ENCODE measurements at places on chromosomes 1 and 21. TPM values are rescaled to one million over a fixed set of nuclear protein-coding genes. Genes with fewer than 3 reads are reported as not detected.

- H3K4me3 ChIP-seq = no peak overlapping the region
- H3K36me3 ChIP-seq = peaks cover 18% of the 10 kb centered on the region
- no peaks in the 10 kb centered on the region for H3K27me3 ChIP-seq
- no peak overlapping the region for H3K27ac ChIP-seq
- H3K4me1 ChIP-seq = peaks cover 2% of the 10 kb centered on the region
Observed at GRCh38 chr1:53076165-53076564, 14.2 kb downstream of the PODN start.

DNA sequence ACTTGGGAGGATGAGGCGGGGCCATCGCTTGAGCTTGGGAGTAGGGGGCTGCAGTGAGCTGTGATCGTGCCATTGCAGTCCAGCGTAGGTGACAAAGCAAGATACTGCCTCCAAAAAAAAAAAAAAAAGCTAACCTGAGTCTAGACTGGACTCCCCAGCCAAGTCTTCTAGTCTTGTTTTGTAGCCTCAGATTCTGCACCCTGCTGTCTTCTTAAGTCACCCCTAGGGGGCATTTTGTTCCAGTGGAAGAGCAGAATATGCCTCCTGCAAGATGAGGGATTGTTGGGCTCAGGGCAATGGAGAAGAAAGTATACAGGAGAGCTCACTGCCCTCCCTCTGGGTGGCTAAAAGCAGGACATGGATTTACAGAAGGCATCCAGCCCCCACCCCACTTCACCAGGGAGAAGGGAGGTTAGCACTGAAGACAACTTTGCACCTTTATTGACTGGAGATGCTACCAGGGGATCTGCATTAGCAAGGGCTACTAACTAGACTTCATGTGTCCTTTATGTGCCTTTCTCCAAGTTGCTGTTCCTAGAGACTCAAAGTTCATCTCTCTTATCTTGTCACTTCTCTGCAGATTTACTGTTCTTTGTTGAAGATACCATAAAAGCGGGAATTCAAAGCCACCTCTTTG lies 15.3 kb upstream of the RNF187 start:
- H3K4me3 ChIP-seq = no peak overlapping the region
- 0 out of 2 replicates have a peak, but pooled peaks cover 1% of the 10 kb centered on the region for H3K4me1 ChIP-seq
- DNase-seq = peak; percentile 44

DNA sequence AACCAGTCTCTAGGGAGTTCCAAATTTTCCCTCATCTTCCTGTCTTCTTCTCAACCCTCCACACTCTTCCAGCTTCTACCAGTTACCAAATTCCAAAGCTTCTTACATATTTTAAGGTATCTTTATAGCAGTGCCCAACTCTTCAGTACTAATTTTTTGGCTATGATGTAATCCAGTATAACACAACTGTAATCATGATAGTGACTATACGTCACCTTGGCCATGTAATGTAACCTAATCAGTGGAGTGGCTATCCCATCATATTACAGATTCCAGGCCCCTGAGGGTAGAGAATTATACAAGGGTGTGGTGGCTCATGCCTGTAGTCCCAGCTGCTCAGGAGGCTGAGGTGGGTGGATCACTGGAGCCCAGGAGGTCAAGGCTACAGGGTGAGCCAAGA lies 143.2 kb downstream of the CLEC20A start:
- peaks cover 3% of the 10 kb centered on the region for H3K4me1 ChIP-seq
- no peak for DNase-seq
- no peaks in the 10 kb centered on the region for H3K36me3 ChIP-seq
- H3K27ac ChIP-seq = no peak overlapping the region
- H3K4me3 ChIP-seq = no peak overlapping the region

DNA sequence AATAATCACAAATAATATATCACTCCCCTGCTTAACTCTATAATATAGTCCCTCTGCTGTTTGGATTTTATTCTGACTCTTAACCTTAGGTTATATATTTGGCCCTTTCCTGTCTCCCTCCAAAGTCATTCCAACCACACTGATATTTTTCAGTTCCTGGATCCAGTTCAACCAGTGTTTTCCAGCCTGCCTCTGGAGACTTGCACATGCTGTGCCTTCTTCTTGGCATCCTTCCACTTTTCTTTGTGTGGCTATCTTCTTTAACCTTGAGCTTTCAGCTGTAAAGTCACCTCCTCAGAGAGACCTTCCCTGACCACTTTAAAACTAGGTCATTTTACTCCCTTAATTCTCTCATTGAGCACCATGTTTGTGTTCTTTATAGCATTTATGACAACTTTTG lies 19.4 kb downstream of the CERS2 start:
- no peaks in the 10 kb centered on the region for H3K4me1 ChIP-seq
- peaks cover 45% of the 10 kb centered on the region for H3K36me3 ChIP-seq
- no peak overlapping the region for H3K27ac ChIP-seq
- H3K4me3 ChIP-seq = no peak overlapping the region
- H3K27me3 ChIP-seq = no peaks in the 10 kb centered on the region

DNA sequence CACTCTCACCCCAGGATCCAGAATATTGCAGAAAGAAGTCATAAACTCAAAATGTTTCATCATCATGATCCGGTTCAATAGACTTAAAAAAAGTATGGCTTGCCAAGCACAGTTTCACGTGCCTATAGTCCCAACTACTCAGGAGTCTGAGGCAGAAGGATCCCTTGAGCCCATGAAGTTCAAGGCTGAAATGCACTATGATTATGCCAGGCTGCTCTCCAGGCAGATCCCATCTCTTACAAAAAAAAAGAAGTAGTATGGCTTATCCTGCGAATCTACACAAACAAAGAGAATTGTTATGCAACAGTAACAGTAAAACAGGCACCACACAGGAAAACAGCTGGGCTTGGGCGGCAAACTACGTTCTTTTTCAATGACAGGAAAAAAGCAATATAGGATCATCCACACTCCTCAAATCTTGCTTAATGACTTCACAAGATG lies 76.2 kb downstream of the EIF4G3 start:
- H3K4me1 ChIP-seq = no peaks in the 10 kb centered on the region
- no peak overlapping the region for H3K27ac ChIP-seq
- H3K36me3 ChIP-seq = peaks cover 7% of the 10 kb centered on the region
- no peak for DNase-seq
- H3K4me3 ChIP-seq = no peak overlapping the region

- DNase-seq = peak; percentile 24
- H3K4me1 ChIP-seq = peaks cover 4% of the 10 kb centered on the region
- H3K4me3 ChIP-seq = peak overlapping the region; percentile 30
- H3K27ac ChIP-seq = no peak overlapping the region
Observed at GRCh38 chr1:100539836-100540536, 2.0 kb downstream of the GPR88 start.

GRCh38 chr1:69987881-69988280 lies 217.5 kb downstream of the LRRC40 start:
- H3K27me3 ChIP-seq = no peaks in the 10 kb centered on the region
- H3K27ac ChIP-seq = no peak overlapping the region
- no peak overlapping the region for H3K4me3 ChIP-seq
- H3K4me1 ChIP-seq = no peaks in the 10 kb centered on the region
- no peak for DNase-seq

DNA sequence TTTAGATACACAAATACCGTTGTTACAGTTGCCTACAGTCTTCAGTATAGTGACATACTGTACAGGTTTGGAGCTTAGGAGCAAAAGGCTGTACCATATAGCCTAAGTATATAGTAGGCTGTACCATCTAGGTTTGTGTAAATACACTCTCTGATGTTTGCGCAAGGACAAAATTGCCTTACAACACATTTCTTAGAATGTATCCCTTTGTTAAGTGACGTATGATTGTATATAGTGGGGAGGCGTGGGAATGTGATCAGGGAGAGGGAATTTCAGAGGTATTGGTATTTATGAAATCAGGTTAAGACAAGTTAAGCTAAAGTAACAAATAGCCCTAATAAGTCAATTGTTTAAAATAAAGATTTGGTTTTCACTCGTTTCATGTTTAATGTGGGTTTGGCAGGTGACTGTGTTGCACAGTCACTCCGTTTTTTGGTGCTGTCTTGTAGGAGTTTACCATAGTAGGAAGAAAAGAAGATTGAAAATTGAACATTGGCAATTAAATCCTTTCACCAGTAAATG lies 2.7 kb downstream of the GORAB start:
- H3K36me3 ChIP-seq = peaks cover 4% of the 10 kb centered on the region
- no peak overlapping the region for H3K4me3 ChIP-seq
- H3K27ac ChIP-seq = no peak overlapping the region
- H3K4me1 ChIP-seq = peaks cover 2% of the 10 kb centered on the region
- no peaks in the 10 kb centered on the region for H3K27me3 ChIP-seq
- DNase-seq = no peak

- H3K4me1 ChIP-seq = peaks cover 4% of the 10 kb centered on the region
- H3K4me3 ChIP-seq = no peak overlapping the region
- no peak for DNase-seq
- no peak overlapping the region for H3K27ac ChIP-seq
Observed at GRCh38 chr1:150409504-150410362, 45.8 kb downstream of the RPRD2 start.

GRCh38 chr1:66938613-66939012 lies 13.8 kb downstream of the MIER1 start:
- peaks cover 9% of the 10 kb centered on the region for H3K4me1 ChIP-seq
- H3K4me3 ChIP-seq = no peak overlapping the region
- H3K27ac ChIP-seq = no peak overlapping the region
- no peaks in the 10 kb centered on the region for H3K27me3 ChIP-seq
- DNase-seq = peak; percentile 45

DNA sequence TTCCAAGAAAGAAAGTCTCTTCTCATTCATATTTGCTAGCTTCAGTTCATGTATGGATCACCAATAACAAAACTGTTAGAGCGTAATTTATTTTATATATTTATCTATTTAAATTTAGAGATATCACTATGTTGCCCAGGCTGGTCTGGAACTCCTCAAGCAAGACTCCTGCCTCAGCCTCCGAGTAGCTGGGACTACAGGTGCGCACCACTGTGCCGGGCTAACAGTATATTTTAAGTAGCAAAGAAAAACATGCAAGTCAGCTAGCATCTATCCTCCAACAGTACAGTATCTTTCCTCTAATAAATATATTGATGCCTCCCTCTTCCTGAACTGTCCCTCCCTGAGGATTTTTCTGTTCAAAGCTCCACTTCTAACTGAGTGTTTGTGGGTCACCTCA lies 21.5 kb downstream of the INPP5B start:
- no peak overlapping the region for H3K4me3 ChIP-seq
- H3K4me1 ChIP-seq = no peaks in the 10 kb centered on the region
- no peak for DNase-seq
- peaks cover 19% of the 10 kb centered on the region for H3K36me3 ChIP-seq
- H3K27me3 ChIP-seq = no peaks in the 10 kb centered on the region

DNA sequence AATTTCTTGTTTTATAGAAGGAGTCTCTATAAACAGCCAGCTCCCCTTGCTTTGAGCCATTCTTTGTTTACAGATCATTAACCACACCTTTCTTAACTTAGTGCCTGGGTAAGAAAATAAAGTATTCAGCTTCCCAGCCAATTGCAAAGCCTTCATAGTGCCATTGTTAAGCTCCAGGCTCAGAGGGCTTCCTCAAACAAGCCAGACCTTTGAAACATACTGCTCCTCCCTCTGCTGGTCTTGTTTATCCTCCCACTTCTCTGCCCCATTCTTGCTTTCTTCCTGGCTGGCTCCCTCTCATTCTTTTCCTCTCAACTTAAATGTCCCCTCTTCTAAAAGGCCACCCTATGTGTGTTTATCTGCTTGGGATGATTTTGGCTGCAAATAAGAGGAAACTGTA lies 319.4 kb upstream of the ST6GALNAC5 start:
- H3K36me3 ChIP-seq = no peaks in the 10 kb centered on the region
- H3K27me3 ChIP-seq = no peaks in the 10 kb centered on the region
- DNase-seq = no peak
- H3K27ac ChIP-seq = no peak overlapping the region
- no peak overlapping the region for H3K4me3 ChIP-seq

- no peaks in the 10 kb centered on the region for H3K36me3 ChIP-seq
- H3K27ac ChIP-seq = no peak overlapping the region
- no peak overlapping the region for H3K4me3 ChIP-seq
- no peaks in the 10 kb centered on the region for H3K27me3 ChIP-seq
- peaks cover 7% of the 10 kb centered on the region for H3K4me1 ChIP-seq
- peak; percentile 88 for DNase-seq
Observed at GRCh38 chr1:243748706-243749283, 101.2 kb downstream of the AKT3 start.

DNA sequence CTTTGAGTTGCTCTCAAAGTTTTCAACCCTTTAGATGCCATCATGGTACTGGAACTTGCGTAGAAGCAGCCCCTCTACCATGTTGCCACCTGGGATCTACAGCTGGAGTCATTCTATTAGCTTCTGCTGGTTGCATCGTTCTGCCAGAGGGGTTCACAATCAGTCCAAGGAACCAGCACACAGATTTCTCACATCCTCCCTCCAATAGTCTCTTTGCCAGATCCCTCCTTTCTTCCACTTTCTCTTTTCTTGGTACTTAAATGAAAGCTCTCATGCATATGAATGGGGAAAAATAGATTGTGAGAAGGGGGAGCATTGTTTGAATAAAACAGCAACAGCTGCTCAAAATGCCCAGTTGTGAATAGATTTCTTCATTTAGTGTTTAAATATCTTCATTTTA lies 4.2 kb upstream of the C8A start:
- no peaks in the 10 kb centered on the region for H3K36me3 ChIP-seq
- H3K4me1 ChIP-seq = no peaks in the 10 kb centered on the region
- H3K27ac ChIP-seq = no peak overlapping the region

DNA sequence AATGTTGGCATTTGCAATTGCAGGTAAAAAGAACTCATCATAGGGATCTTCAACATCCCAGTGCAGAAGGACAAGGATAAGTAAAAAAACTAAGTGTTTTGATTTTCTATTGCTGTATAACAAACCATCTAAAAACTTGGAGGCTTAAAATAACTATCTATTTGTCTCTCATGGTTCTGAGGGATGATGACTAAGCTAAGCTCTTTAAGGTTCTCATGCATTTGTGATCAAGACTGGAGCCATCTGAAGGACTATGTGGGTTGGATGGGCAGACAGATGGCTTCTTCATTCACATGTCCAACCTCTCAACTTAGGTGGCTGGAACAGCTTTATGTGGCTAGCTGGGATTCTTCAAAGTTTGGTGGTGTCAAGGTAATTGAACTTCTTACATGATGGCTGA lies 51.5 kb downstream of the RPL5 start:
- no peaks in the 10 kb centered on the region for H3K36me3 ChIP-seq
- no peaks in the 10 kb centered on the region for H3K4me1 ChIP-seq
- DNase-seq = no peak

Gene OPTC
- total RNA-seq = not detected

Gene CFAP141
- total RNA-seq = not detected

Gene TMIGD3
- not detected for total RNA-seq

Gene CCDC30
- 0.18 TPM for total RNA-seq

Gene GREM2
- 5.0 TPM for total RNA-seq

Gene EPS8L3
- not detected for total RNA-seq

Gene AXDND1
- total RNA-seq = not detected

Gene RASAL2
- 19.2 TPM for total RNA-seq

Gene SPRR5
- not detected for total RNA-seq

Gene ALX3
- total RNA-seq = not detected
